ENCODE measurements at places on chromosomes 11 and 22.

DNA sequence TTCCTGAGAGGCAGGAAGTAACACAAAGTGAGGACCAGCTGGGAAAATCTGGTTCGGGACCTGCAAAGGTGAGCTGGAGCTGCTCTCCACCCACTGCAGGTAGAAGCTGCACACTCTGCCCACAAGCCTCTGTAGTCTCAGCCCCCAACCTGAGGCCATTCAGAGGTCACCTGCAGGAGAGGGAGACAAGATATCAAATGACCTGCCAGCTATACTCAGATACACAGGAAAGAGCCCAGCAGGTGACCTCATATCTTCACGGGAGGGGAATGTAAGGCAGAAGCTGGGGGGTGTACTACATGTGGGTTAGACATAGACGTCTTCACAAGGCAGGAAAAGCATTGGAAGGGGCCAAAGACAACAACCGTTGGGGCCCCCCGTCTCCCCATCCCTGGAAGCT is 86.1 kb downstream of the APIP start:
- DNase-seq, result no peak

DNA sequence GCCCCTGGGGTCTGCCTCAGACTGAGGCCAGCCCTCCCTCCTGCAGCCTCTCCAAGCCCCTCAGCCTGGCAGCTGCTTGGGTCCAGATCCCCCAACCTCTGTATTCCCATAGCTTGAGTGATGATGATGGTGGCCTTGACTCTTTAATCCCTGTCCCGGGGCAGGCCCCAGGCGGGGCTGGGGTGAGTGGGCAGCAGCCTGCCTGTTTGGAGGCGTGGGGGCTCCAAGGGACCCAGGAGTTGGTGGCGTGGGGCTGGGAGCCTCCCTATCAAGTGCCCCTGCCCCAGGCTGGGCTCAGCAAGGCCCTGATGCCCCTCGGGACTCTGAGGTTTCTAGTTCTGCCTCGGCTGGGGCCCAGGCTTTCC is 22.5 kb downstream of the PPIL2 start:
- no peak for DNase-seq

DNA sequence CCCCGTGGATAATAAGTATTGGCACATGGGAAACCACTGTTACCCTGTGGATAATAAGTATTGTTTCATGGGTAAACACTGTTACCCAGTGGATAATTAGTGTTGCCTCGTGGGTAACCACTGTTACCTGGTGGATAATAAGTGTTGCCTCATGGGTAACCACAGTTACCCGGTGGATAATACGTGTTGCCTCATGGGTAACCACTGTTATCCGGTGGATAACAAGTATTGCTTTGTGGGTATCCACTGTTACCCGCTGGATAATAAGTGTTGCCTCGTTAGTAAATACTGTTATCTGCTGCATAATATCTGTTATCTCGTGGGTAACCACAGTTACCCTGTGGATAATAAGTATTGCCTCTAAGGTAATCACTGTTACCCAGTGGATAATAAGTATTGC is 25.5 kb upstream of the NXPE4 start:
- no peak for DNase-seq

GRCh38 chr11:124340142-124340447 is 20.1 kb upstream of the OR8D2 start:
- no peak for DNase-seq

DNA sequence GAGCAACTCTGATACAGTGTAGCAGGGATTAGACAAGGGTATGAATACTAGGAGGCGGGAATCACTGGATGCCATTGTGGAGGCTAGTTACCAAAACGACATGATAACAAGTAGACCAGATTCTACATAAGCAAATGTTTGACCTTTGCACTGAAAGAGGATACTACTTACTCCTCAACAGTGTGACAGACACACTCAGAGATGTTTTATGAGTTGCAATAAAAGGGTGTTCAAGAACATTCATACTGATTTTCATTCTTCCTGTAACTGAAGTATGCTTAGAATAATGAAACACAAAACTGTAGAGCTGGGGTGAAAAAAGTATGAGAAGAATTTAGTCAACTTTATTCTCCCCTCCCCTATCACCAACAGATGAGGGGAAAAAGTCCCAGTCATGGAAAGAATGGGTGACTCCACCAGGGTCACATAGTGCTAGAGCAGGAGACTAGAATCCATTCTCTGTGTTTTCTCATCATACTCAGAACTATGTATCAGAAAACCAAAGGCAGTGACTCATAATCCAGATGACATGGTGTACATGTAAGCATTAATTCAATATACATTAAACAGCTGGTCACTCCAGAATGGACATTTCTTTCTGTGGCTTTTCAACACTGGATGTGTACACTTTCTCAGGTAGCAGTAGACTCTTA is 32.8 kb downstream of the ARHGAP20 start:
- DNase-seq, result no peak

DNA sequence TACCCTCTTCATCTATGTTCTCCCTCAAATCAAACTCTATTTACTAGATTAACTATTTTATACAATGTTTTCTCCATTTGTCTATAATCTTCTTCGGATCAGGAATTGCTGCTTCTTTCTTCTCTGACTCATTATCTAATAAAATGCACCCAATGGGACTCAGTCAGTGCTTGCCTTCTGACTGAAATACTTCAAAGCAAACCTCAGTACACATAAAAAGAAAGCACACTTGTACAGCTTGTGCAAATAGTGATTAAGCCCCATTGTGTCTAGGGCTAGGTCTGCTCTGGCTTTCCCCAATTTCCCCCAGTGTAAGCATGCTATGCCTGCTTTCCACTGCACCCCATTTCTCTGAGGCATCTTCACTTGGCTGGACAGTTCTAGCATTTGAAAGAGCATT is 118.6 kb upstream of the C11orf87 start:
- DNase-seq, result no peak

- DNase-seq, result no peak
Observed at GRCh38 chr11:79100093-79100910, 340.5 kb downstream of the TENM4 start.

DNA sequence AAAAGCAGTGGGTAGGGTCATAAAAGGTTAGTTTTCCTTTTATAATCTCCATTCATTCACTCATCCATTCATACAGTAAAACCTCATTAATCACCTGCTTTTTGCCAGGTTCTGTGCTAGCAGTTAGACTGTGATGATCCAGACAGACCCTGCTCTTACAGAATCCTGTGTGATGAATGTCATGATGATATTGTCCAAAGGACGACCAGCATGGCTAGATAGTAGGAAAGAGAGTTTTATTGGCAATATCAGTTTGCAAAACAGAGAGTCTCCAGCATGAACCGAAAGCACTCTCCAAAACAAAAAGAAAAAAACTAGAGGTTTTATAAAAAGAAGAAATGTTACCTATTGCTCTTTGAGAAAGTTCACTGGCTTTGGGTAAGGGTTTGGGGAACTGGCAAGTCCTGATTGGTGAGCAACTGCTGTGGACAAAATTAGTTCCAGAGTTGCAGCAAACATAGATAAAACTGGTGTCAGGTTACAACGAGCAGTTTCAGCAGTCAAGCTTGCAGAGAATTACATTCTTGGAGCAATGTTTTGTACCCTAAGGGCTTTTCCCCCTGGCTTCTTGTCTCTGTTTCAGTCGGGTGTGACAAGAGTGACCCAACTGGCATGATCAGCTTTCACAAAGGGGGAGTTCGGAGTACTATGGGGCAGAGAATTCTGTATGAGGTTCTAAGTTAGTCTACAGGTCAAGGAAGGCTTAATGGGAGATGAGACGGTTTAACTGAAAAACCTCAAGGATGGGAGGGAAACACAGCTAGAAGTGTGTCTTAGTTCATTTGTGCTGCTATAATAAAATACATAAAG is 58.3 kb downstream of the HSD17B12 start:
- DNase-seq, result no peak

DNA sequence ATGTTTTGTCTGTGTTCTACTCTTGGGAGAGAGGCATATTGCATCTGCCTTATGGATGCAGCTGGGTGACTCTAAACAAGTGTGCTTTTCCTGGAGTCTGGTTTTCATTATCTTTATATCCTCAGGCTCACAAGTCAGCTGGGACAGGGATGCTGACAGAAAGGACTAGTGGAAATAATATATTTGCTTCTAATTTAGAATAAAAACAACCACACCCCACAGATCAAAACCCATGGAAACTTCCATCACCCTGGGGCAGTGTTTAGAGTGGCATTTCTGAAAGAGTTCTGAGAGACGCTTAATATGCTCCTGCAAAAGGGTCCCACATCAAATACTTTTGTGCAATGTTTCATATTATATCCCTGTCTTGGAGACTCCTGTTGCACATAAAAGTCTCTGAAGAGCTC is 20.8 kb downstream of the KCNE3 start:
- no peak for DNase-seq

- no peak for DNase-seq
Observed at GRCh38 chr11:68296344-68297051, 15.9 kb upstream of the LRP5 start.

DNA sequence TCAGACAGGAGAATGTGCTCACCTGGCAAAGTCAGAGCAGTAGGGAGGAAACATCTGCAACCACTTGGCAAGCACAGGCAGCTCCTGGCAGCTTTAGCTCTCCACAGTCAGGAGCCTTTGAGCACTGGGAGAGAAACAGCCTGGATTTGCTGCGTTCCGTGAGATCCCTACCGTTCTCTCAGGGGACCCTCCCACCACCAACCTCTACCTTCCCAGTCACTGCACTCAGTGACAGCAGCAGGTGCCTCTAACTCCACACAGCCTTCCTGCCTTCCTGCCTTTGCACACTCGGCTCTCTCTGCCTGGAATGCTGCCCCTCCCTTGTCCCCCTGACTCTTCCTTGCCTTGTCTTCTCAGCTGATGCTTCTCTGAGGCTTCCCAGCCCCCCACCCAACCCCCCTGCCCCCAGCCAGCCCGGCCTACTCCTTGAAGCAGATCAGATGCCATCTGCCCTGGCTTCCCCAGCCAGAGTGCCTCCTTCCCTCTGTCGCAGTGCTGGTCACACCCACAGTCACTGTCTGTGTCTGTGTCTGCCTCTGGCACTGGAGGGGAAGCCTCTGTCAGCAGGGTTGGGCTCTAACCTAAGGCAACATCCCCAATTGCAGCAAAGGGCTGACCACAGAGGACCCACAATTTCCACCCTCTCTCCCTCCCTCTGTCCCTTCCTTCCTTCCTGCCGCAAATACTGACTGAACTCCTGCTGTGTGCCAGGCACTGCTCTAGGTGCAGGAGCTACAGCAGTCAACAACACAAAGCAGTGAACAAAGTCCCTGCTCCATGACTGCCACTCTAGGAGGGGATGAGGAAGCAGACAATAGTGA is 14.9 kb upstream of the TSKU start:
- peak; percentile 26 for DNase-seq

- DNase-seq, result no peak
Observed at GRCh38 chr11:1293619-1294015, 15.8 kb downstream of the TOLLIP start.

GRCh38 chr22:17095538-17095937 is 10.7 kb downstream of the IL17RA start:
- DNase-seq, result no peak

- peak; percentile 50 for DNase-seq
Observed at GRCh38 chr22:36332623-36333332, 55.0 kb downstream of the MYH9 start.

GRCh38 chr11:17811352-17811751 is 76.8 kb downstream of the KCNC1 start:
- no peak for DNase-seq

DNA sequence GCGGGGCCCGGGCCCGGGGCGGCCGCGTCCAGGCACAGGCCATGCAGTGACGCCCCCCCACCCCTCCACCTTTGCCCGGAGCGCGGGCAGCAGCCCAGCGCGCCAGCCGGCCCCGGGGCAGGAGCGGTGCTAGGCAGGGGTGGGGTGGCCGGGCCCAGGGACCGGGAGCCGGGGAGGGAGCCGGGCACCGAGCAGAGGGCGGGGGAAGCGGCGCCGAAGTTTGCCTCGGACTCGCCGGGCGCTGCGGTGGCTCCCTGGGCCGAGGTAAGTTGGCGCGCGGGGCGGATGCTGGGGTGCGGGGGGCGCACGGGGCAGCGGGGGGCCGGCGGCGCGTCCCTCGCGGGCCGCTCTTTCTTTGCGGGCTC is 332 bp downstream of the TEAD1 start:
- no peak for DNase-seq

DNA sequence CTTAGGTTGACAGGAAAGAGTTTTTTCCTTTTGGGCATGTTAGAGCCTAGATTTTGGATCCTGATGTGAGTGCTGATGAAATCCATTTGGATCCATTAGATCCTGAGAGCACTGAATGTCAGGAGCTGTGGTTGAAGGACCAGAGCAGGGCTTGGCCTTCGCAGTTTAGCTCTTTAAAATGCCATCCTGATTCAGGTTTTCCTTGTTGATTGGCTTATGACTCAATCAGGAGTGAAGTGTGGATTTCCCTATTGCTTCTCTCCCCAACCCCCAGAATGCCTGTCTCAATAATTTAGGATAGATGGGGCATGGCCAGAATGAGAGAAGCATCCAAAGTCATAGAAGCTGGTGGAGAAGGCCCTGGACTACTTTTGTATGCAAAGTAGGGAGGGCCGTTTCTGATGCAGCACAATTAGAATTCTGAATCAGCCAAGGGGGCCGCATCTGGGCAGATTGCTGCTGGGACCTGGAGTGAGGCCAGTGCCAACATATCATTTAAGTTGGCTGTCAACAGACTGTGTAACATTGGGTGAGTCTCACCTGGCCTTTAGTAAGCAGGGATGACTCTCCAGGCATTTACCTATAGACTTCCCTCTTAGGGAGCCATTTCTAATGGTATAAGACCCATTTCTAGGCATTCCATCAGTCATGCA is 80.5 kb downstream of the TEAD1 start:
- no peak for DNase-seq

GRCh38 chr22:42432818-42433217 is 615 bp upstream of the NFAM1 start:
- DNase-seq, result no peak

DNA sequence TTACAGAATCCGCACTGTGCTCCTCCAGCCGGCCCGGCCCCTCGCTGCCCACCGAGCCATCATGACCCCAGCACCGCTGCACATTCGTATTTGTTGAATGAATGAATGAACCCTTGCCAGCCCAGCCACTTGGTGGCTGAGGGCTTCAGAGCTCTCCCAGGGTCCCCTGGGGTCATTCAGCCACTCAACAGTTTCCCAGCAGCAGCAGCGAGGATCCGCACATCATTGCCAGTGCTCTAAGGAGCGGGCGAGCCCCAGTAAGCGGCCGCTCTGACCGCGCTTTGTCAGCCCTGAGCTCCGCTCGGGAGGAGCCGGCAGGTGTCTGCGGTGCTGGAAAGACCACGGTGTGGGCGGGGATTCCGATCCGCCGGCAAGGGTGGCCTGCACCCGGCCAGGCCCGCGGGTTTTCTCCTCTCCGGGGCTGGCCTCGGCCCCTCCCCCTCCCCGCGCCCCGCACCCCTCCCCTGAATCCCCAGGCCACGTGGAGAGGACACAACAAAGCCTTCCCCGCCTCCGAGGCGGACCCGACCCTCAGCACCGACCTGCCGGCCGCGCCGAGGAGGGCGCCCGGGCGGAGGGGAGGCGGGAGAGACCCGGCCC is 563 bp downstream of the BID start:
- peak; percentile 59 for DNase-seq

GRCh38 chr22:22403771-22404170 is 104.8 kb downstream of the ZNF280B start:
- no peak for DNase-seq

DNA sequence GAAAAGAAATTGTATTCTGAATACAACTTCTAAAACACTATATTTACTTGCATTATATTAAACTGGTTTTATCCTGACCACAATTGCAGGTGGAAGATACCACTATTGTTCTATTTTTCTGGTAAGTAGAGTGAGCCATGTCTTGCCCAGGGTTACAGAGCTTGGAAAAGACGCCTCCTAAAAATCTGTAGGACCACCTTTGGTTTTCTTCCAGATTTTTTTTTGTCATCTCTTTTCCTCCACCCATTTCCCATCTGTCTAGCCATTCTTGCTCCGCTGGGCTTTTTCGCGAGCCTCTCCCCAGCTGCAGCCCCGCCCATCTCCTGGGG is 294 bp upstream of the MTMR3 start:
- DNase-seq, result no peak

- no peak for DNase-seq
Observed at GRCh38 chr11:104338186-104338585, 174.2 kb upstream of the PDGFD start.

Data from CD4-positive, alpha-beta memory T cell (primary cell).